ENCODE measurements at places on chromosomes 2 and 18.

GRCh38 chr2:200042102-200042735 lies 86.8 kb downstream of the MAIP1 start:
- DNase-seq: no peak

DNA sequence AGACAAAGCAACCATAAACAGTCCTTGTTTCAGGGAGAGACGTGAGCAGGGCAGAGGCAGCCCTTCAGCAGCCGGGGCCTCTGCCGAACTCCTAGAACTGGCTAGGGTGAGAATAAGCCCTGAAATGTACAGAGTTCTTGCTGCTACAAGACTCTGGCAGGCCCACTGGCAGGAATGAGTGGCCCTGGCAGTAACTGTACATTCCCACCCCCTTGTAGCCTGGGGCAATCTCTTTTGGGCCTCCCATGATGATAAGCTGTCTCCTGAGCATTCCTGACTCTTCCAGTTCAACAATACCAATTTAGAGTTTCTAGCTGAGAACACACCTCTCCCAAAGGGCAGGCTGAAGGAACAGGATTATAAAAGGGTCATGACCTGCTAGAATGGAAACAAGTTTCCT lies 54.3 kb downstream of the HAUS1 start:
- no peak for DNase-seq

GRCh38 chr18:3554091-3554601 lies 104.2 kb downstream of the TGIF1 start:
- no peak for DNase-seq

- DNase-seq: no peak
Observed at GRCh38 chr2:173028141-173028540, 47.5 kb upstream of the MAP3K20 start.

GRCh38 chr2:61065714-61066709 lies at the start of gene SANBR:
Gene SANBR, plus strand, starts transcription at chr2:61065871. Its CDS starts 4,480 bp downstream, at chr2:61070351.
- DNase-seq: no peak

Data from brain pericyte (primary cell).